ENCODE measurements at places on chromosomes 7 and 10.

DNA sequence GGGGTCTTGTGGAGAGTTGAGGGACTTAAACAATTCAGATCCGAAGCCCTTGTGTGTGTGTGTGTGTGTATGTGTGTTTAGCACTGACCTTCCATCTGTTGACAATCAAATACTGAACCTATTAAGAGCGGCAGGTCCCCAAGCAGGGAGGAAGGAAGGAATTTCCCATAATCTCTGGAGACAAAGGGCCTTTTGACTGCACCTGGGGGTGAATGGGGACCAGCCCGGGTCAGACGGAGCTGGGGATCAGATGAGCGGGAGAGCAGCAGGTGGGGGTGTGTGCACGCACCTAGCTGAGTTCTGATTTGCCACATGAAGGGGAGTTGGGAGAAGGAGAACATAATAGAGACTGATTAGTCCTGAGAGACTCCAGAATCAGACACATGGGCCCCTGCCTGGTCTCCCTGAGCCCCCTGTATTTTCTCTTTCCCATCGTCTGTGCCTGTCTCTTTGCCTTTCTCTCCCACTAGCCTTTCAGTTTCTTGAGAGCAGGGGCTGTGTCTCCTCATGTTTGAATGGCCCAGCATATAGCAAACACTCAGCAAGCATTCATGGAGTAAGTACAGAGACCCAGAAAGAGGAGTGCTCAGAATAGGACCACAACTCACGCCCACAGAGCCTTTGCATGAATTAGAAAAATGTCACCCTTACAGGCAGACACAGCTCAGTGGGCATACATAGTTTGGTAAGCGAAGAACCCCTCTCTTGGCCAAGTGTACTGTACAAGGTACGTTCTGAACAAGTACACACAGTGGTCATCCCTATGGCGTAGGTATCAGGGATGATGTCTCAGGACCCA, 288.3 kb upstream of the HABP2 start:
- no peak for DNase-seq

DNA sequence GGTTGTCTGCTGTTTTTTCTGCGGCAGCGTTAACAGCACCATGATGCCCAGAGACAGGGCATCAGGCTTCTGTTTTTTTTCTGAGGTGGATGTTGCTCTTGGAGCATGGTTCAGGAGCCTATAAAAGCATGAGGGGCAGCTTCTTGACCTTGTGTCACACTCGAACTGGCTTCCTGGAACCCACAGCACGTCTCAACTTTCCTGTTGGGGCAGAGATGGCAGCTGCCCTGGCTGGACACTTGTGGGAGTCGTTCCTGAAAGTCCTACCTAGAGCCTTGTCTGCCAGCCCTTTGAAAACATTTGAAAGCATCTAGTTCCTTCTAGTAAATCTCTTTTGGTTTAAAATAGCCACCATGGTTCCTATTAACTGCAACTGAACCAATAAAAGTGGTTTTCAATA, 28.9 kb upstream of the PRKAG2 start:
- peak; percentile 9 for DNase-seq

DNA sequence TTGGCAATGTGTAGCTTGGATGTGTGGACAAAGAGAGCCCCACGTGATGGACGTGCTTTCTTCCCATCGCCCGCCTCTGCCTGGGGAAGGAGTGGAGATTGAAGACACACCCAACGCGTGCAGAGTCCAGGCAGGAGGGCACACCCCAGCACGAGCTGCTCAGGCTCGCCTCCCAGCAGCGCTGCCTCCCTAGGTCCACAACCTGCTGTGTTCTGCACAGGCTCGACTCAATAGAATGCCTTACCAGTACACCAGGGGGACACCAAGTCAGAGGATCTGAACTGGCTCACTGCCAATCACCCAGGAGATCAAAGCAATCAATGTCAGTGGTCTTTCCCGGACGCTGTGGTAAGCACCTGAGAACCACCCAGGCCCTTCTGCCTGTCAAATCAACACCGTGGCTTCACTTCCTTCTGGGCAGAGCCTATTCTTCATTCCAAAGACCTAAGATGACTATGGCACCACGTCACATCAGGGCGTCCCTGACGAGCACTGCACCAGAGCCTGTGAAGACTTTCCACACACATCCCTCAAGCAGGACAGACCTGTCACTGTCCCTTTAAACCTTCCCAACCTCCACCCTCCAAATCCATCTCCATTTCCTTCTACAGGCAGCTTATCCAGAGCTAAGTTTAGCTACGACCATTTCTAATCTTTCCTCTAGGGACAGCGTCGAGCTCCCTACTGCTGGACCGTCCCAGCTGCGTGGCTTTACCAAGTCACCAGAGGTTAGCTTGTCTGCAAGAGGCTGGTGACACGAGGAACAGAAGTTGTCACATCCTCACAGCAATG, 72.3 kb downstream of the AMZ1 start:
- DNase-seq: no peak

GRCh38 chr7:29377718-29378117, 183.1 kb downstream of the CHN2 start:
- DNase-seq: no peak

GRCh38 chr10:6236349-6237198, 33.8 kb downstream of the PFKFB3 start:
- DNase-seq: no peak

DNA sequence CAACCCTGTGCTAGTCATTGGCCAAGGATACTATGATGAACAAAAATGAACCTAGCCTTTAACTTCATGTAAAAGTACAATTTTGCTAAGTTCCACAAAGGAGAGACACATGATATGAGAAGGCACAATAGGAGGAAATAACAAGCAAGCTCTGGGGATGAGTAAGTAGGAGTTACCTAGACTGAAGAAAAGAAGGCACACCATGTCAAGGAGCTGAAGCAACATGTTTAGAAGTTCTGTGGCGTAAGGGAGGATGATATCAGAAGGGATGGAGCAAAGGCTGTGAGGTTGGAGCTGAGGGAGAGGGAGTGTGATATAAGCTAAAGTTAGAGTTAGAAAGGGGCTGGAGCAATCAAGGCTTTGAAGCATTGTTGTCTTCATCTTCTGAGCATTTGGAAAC, 25.6 kb downstream of the KIFBP start:
- DNase-seq: no peak

- DNase-seq: no peak
Measured at GRCh38 chr10:52423369-52423768, 109.3 kb downstream of the DKK1 start.

DNA sequence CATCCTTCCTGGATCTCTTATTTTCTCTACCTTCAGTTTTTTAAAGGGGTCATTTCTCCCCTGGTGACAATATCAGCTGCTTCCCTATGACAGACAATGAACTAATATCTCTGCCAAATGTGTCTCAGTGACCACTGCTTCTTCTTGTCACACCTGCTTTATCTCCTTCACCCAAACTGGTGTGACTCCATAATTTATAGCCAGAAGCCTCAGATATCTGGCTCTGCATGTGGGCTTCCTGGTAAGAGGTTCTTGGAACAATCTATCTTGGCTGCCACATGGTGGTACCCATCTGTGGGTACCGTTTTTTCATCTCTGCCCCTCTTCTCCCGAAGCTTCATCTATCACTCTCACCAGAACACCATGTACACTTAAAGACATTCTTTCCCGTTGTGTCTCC, 37.0 kb downstream of the CPVL start:
- no peak for DNase-seq

DNA sequence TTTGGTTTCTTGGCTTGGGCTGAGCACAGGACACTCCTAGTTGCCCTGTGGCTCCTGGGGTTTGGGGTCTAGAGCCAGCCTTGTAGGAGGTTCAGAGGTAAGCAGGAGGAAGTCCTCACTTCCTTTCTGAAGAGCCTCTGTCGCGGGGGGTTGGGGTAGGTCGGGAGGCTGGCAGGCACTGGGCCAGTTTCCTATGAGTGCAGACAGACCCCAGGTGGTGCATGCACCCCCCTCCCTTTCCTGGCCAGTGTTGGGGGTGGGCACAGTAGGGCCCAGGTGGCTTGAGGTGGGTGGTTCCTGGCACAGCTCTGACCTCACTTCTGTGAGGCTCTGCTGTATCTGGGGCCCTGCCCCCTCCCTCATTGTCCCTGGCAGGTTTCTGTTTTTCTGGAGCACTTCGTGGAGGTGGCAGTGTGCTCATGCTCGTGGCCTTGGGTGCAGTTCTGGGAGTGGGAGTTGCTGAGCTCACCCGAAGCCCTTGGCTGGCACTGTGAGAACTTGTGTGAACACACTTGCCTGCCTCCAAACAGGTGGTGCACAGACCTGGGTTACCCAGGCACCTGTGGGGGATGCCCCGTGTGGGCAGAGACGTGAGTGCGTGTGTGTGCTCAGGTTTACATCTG, 1.8 kb downstream of the PALD1 start:
- no peak for DNase-seq

Data from coronary artery (tissue), 2 donors.